Activated CD8-positive, alpha-beta T cell treated with anti-CD3 and anti-CD28 coated beads for 36 hours (primary cell): ENCODE measurements at places on chromosomes 13 and 19.

GRCh38 chr13:98761986-98762616 is 9.6 kb upstream of the SLC15A1 start:
- peaks cover 5% of the 10 kb centered on the region for H3K27me3 ChIP-seq
- H3K36me3 ChIP-seq = no peaks in the 10 kb centered on the region
- no peaks in the 10 kb centered on the region for H3K4me1 ChIP-seq
- no peak overlapping the region for H3K4me3 ChIP-seq

DNA sequence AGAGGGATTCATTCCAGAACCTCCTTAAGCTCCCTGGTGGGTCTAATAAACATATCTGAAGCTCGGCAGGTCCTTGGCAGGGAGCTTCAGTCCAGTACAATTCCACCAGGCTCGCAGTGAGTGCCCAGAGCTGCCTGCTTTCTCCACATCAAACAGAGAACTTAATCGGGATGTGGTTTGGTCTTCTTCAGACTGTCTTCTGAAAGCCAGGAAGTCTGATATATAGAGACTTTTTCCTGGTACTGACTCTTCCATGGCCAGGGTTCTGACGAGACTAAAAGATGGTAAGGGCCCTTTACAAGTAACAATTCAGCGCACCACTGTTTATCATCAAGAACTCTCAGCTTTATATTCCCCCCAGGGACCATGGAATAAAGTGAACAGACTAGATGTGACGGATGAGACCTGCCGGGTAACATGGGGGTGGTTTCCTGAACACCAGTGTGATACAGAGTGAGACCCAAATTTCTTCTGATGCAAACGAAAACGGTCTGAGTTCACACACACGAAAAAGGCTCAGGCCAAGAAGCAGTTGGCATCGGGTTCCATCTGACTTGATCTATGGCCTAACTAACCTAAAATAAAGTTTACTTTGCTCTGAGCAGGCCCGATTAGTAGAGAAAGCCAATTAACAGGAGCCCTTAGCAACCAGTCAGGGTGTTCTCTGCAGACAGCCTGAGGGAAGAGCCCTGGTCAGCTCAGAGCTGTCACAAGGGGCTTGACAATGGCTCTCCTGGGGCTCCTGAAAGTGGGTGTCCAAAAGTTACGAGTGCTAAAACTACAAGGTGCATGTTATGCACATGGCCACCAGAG is 29.0 kb downstream of the RANBP3 start:
- no peaks in the 10 kb centered on the region for H3K27me3 ChIP-seq
- H3K4me1 ChIP-seq = peaks cover 91% of the 10 kb centered on the region
- H3K27ac ChIP-seq = peak overlapping the region; percentile 96

DNA sequence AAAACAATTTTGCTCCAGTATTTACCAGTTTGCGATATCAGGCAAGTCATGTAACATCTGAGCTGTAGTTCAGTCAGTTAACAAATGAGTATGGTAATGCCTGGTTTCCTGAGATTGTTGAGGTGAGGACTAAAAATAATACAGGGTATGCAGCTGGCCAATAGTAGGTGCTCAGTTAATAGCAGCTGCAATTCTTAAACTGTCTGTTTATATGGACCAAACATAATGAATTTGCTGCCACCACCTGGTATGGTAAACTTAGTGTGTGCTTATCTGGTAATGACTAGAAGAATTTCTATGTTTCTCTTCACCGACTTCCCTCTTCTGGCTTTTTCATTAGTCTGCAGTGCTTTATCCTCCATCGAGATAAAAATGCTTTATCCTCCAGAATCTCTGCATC is 9.1 kb downstream of the ZMYM2 start:
- H3K27ac ChIP-seq = no peak overlapping the region
- H3K36me3 ChIP-seq = peaks cover 35% of the 10 kb centered on the region
- no peak overlapping the region for H3K4me3 ChIP-seq
- H3K27me3 ChIP-seq = no peaks in the 10 kb centered on the region

DNA sequence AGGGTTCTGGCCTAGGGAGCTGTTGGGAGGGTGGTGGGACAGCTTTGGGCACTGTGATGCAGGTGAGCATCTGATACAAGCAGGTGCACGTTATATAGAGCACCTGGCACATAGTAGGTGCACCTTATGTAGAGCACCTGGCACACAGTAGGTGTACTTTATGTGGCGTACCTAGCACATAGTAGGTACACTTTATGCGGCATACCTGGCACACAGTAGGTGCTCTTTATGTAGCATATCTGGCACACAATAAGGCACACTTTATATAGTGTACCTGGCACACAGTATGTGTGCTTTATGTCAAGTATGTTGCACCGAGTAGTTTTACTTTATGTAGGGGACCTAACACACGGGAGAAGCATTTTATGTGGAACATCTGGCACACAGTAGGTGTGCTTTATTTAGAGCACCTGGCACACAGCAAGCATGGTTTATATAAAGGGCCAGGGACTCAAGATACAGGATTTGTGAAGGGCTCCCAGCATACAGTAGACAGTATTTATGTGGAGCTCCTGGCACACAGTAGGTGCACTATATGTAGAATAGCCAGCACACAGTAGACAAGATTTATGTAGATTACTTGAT is 1.6 kb upstream of the CYP4F12 start:
- no peaks in the 10 kb centered on the region for H3K36me3 ChIP-seq
- no peak for DNase-seq
- no peak overlapping the region for H3K4me3 ChIP-seq
- H3K27ac ChIP-seq = no peak overlapping the region
- H3K4me1 ChIP-seq = peaks cover 18% of the 10 kb centered on the region
- no peaks in the 10 kb centered on the region for H3K27me3 ChIP-seq

- no peak for DNase-seq
- peaks cover 2% of the 10 kb centered on the region for H3K4me1 ChIP-seq
- H3K27me3 ChIP-seq = peaks cover 21% of the 10 kb centered on the region
These were observed 9.0 kb downstream of the SIGLEC5 start for GRCh38 chr19:51621178-51621577.

DNA sequence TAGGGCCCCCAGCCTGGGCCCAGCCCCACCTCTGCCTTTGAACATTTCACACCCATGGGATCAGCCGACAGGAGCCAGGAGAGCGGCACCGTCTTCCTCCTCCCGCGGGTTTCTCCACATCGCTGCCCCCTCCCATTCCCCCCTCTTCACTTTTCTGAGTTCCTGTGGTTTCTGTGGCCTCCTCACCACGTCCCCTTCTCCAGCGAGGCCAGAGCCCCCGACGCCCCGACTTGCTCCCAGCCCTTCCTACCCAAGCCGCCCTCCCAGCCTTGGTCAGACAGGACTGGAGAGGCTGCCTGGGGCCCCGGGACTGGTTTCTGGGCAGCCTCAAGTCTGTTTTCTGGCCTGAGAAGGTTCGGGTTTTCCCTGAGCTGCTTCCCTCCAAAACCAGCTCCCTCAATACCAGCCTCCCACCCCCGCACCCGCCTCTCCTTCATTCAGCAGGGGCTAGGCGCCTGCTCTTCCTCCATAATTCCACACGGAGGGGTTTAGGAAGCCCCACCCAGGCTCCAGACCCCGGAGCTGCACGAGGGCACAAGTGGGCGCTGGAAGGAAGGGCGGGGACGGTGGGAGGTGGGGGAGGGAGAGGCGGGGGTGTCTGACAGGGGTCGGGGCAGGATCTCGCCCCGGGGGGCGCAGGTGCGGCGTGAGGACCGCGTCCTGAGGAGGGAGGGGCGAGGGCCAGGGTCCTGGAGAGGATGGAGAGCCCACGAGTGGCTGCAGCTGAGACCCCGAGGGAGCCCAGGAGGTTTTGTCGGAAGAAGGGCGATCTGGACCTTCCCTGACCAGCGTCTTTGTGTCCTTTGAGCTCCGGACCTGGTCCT is 4.0 kb upstream of the SIGLEC10 start:
- H3K4me1 ChIP-seq = peaks cover 28% of the 10 kb centered on the region
- DNase-seq = no peak
- H3K27ac ChIP-seq = no peak overlapping the region
- no peak overlapping the region for H3K4me3 ChIP-seq
- H3K27me3 ChIP-seq = peaks cover 20% of the 10 kb centered on the region
- H3K36me3 ChIP-seq = no peaks in the 10 kb centered on the region

DNA sequence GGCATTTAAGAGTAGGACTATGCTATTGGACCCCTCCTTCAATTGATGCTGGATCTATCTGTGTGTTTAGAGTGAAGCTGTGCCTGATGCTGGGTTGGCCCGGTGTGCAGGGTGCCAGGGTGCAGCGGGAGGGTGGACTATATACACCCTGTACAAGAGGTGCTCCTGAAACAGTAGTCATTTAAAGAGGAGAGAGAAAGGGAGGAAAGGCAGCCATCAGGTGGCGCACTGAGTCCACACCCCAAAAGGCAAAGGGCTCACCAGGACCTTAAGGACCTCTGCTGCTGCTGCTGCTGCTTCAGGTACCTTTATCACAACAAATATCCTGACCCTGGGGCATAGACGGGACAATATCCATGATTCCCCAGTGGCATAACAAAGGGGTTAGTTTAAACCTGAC is 39.4 kb downstream of the ZNF136 start:
- peaks cover 27% of the 10 kb centered on the region for H3K36me3 ChIP-seq
- no peaks in the 10 kb centered on the region for H3K27me3 ChIP-seq
- H3K4me3 ChIP-seq = no peak overlapping the region
- no peak overlapping the region for H3K27ac ChIP-seq
